Activated CD4-positive, alpha-beta memory T cell treated with anti-CD3 and anti-CD28 coated beads, Interleukin-2, amount 10 ng/mL, durations not matched to agents 7 days and 5 days (primary cell): ENCODE measurements at places on chromosomes 3 and 15. TPM values are rescaled to one million over a fixed set of nuclear protein-coding genes. Genes with fewer than 3 reads are reported as not detected.

DNA sequence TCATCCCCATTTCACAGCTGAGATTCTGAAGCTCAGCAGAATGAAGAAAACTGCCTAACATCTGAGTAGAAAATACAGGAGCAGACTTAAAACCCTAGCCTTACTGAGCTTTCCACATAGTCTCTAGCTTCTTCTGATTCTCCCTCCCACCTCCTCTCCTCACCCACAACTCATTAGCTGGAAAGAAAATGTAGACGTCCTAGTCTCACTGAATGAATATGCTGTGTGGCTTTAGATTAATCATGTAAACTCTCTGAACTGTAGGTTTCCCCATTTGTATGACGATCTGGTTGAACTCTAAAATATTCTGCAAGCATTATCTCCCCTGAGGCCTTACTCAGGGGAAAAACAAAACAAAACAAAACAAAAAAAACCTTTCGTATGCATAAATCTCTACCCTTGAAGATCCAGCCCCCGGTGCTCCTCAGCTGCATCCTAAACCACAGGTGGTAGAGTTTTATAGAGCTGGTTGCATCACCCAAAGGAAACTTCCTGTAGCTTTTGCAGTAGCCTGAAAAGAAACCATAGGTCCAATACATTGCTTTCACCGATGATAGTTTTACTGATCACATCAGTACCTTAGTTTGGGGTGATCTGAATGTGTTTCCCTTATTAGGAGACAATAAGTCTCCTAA is 40.6 kb downstream of the FOXB1 start:
- H3K4me1 ChIP-seq = peaks cover 25% of the 10 kb centered on the region
- H3K27ac ChIP-seq = peak overlapping the region; percentile 75
- peaks cover 5% of the 10 kb centered on the region for H3K36me3 ChIP-seq
- H3K27me3 ChIP-seq = peaks cover 7% of the 10 kb centered on the region
- peak; percentile 55 for DNase-seq

- peaks cover 22% of the 10 kb centered on the region for H3K4me1 ChIP-seq
- peak overlapping the region; percentile 82 for H3K27ac ChIP-seq
These were observed 27.4 kb upstream of the HDAC11 start for GRCh38 chr3:13452490-13453335.

- no peak for DNase-seq
- no peak overlapping the region for H3K4me3 ChIP-seq
- peaks cover 7% of the 10 kb centered on the region for H3K27me3 ChIP-seq
- H3K27ac ChIP-seq = no peak overlapping the region
- no peaks in the 10 kb centered on the region for H3K4me1 ChIP-seq
These were observed 35.7 kb downstream of the MECOM start for GRCh38 chr3:169627789-169628188.

- no peaks in the 10 kb centered on the region for H3K36me3 ChIP-seq
- no peaks in the 10 kb centered on the region for H3K27me3 ChIP-seq
- no peak for DNase-seq
- no peak overlapping the region for H3K27ac ChIP-seq
- H3K4me3 ChIP-seq = no peak overlapping the region
These were observed 36.6 kb downstream of the SPSB4 start for GRCh38 chr3:141087778-141088130.

DNA sequence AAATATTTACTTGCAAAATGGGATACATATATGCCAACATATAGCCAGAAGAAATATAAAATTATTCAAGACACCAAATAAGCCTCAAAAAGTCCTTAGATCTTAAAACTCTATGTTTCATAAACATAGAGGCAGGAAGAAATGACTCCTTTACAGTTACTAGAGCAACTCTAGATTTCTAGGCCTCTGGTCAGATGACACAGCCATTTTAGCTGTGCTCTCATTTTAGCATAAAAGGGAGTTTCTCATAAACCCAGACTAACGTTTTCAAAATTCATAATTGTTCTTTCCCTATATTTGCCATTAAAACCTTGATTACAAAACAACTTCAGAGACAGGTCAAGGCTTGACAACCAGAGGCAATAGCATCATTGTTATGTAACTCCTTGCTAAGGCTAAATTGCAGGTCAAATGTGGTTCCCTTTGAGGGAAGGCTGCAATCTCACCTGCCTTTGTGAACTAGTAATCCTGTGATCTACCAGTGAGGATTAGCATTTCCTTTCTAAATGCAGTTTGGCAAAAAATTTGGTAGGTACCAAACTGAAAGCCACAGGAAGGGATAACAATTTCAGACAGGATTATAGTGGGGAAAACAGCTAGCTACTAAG is 8.2 kb downstream of the THOC7 start:
- DNase-seq = no peak
- peak overlapping the region; percentile 58 for H3K27ac ChIP-seq
- peaks cover 15% of the 10 kb centered on the region for H3K4me1 ChIP-seq
- no peak overlapping the region for H3K4me3 ChIP-seq
- H3K36me3 ChIP-seq = peaks cover 20% of the 10 kb centered on the region

DNA sequence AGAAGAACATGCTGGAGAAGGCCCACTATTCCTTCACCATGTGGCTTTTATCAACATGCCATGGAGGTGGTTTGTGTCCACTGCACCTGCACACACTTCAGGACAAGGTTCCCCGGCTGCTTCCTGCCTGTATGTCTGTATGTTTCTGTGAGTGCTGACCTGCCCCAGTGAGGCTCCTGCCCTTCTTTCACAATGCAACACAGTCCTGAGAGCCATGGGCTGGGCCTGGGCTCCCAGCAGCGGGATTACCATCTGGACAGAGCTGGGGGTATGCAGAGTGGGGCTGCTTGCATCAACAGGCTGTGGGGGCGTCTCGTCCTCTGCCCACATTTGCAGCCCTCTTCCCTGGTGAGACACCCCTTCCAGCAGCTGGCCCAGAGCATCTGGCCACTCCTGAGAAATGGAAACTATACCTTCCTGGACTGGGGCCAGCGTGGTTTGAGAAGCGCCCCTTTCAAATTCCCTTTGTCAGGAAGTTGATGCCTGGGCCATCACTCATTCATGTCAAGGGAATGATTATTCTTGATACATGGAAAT is 29.3 kb upstream of the C15orf39 start:
- H3K27me3 ChIP-seq = peaks cover 14% of the 10 kb centered on the region
- peaks cover 55% of the 10 kb centered on the region for H3K4me1 ChIP-seq
- H3K4me3 ChIP-seq = no peak overlapping the region
- DNase-seq = no peak

- H3K4me1 ChIP-seq = peaks cover 4% of the 10 kb centered on the region
- H3K27ac ChIP-seq = no peak overlapping the region
- no peak for DNase-seq
- H3K27me3 ChIP-seq = peaks cover 74% of the 10 kb centered on the region
These were observed 27.7 kb downstream of the HES1 start for GRCh38 chr3:194163697-194164096.

DNA sequence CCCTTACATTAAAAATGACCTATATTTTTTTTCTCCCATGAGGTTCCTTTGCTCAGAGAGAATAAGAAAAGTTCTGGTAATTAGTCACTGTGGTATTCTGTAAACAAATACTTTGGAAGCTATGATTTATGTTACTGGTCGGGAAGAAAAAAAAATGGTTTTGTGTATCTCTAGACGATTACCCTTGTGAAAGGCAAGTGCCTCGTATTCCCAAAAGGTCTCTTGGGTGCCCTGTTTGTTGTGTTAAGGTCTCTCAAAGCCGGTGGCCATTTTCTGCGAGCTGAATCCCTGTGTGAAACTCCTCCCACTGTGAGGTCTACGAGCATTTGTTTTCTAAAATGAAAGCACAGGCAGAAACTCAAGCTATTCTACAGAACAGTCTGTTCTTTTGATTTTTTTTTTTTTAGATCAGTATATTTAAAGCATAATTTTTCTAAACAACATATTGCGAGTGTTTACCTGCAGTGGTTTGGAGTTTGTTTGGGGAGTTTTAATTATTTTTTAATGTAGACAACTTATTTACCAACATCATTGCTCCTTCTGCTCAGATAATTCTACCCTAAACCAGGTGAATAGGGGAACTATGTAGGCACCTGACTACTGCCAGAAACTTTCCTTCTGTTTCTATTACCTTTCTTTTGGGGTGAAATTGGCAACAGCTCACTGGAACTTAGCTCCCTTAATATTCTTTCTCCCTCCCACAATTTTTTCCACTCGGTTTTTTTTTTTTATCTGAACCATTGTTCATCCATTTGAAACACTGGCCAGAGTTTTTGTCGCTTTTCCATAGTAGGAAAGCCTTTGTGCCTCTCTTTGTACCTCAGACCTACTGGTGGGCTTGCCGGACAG is 44.0 kb downstream of the ZBTB38 start:
- peaks cover 58% of the 10 kb centered on the region for H3K36me3 ChIP-seq
- DNase-seq = peak; percentile 69
- peaks cover 72% of the 10 kb centered on the region for H3K4me1 ChIP-seq
- no peaks in the 10 kb centered on the region for H3K27me3 ChIP-seq
- peak overlapping the region; percentile 99 for H3K27ac ChIP-seq

GRCh38 chr3:42080453-42080872 is 10.7 kb upstream of the TRAK1 start:
- no peak for DNase-seq
- peak overlapping the region; percentile 75 for H3K27ac ChIP-seq
- H3K27me3 ChIP-seq = no peaks in the 10 kb centered on the region
- peaks cover 53% of the 10 kb centered on the region for H3K4me1 ChIP-seq
- peaks cover 12% of the 10 kb centered on the region for H3K36me3 ChIP-seq

- no peaks in the 10 kb centered on the region for H3K36me3 ChIP-seq
- peaks cover 4% of the 10 kb centered on the region for H3K27me3 ChIP-seq
- H3K4me1 ChIP-seq = no peaks in the 10 kb centered on the region
- H3K27ac ChIP-seq = no peak overlapping the region
- no peak overlapping the region for H3K4me3 ChIP-seq
These were observed 230.9 kb upstream of the RORA start for GRCh38 chr15:61459785-61460707.

DNA sequence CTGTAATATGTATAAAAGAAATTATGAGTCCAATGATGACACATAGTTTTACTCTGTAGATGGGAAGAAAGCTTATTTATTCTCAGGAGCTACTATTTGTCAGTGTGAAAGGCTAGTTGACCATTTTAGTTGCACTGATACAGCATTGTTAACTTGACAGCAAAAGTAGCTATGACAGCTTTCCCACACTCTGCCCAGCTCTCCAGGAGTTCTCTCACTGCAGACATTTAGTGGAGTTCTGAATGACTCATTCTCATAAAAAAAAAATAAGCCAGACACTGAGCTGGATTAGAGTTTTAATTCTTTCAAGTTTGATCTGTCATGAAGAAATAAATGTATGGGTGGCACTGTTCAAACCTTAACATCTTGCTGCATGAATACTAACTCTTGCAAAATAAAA is 77.2 kb upstream of the CFAP20DC start:
- no peaks in the 10 kb centered on the region for H3K4me1 ChIP-seq
- no peaks in the 10 kb centered on the region for H3K27me3 ChIP-seq
- H3K27ac ChIP-seq = no peak overlapping the region
- no peak overlapping the region for H3K4me3 ChIP-seq
- H3K36me3 ChIP-seq = no peaks in the 10 kb centered on the region

GRCh38 chr15:40936709-40937666 is 7.8 kb downstream of the DLL4 start:
- no peak overlapping the region for H3K27ac ChIP-seq
- H3K4me3 ChIP-seq = no peak overlapping the region
- H3K36me3 ChIP-seq = no peaks in the 10 kb centered on the region
- H3K4me1 ChIP-seq = peaks cover 12% of the 10 kb centered on the region
- DNase-seq = no peak

DNA sequence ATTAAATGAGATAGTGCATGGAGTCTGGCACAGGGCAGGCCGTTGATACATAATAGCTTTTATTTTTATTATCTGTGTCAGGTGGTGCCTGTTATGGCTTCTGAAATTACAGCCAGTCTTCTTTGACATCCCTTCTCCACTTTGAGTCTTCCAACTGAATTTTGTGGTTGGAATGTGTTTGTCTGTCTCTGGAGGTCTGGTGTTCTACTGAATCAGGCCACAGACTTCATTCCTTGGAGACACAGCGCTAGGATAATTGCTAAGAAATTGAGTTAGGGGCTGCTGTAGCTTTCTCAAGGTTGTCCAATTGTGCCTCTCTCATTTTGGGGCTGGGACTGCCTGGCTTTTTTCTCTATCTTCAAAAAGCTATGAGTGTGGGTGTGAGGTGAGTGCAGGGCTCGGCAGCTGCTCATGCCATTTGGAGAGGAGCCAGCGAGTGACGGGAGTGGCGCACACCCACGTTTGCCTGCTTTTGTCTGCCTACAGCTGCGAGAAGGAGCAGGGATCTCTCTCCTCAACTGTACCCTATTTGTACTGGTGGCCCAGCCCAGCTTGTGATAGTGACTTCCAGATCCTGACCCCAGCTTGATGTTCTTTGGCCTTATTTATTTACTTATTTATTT is 49.8 kb upstream of the SYN2 start:
- no peaks in the 10 kb centered on the region for H3K4me1 ChIP-seq
- DNase-seq = no peak
- no peak overlapping the region for H3K4me3 ChIP-seq

DNA sequence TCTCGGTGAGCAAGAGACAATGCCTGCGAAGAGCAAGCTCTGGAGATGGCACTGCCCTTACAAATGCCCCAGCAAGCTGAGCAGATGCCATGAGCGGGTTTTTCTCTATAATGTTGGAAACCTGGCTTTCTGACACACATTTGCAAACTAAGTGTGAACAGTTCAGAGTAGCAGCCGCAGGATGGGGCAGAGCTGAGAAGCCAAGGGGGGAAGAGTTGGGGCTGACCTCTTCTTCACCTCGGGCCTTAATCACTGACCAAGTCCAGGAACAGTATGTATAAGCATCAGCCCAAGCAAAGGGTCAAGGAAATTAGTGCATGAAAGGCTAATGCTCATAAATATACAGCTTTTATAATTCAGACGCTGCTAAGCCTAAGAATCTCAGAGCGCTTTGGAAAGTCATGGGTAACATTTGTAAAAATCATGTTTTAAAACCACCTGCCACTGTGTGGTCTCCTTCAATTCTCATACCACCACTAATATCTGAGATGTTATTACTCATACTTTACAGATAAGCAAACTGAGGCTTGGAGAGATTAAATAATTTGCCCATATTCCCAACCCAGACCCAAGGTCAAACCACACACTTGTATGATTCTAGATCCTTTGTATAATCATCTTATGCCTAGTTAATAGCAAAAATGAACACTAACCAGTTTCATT is 603.4 kb downstream of the FOXP1 start:
- H3K4me1 ChIP-seq = peaks cover 52% of the 10 kb centered on the region
- no peak for DNase-seq
- no peak overlapping the region for H3K4me3 ChIP-seq
- H3K36me3 ChIP-seq = peaks cover 80% of the 10 kb centered on the region
- no peaks in the 10 kb centered on the region for H3K27me3 ChIP-seq
- peak overlapping the region; percentile 73 for H3K27ac ChIP-seq

GRCh38 chr3:105448338-105448982 is 81.8 kb downstream of the ALCAM start:
- no peak overlapping the region for H3K27ac ChIP-seq
- DNase-seq = no peak
- no peaks in the 10 kb centered on the region for H3K36me3 ChIP-seq
- H3K4me1 ChIP-seq = no peaks in the 10 kb centered on the region

- H3K4me1 ChIP-seq = no peaks in the 10 kb centered on the region
- no peak overlapping the region for H3K4me3 ChIP-seq
- no peaks in the 10 kb centered on the region for H3K36me3 ChIP-seq
- H3K27me3 ChIP-seq = peaks cover 18% of the 10 kb centered on the region
These were observed 12.1 kb upstream of the GATA2 start for GRCh38 chr3:128504963-128505730.

Gene IFT122
- total RNA-seq = 22.8 TPM

Gene POU1F1
- total RNA-seq = not detected

Gene SCG5
- 3.1 TPM for total RNA-seq

Gene CADPS
- total RNA-seq = not detected

Gene ALPK3
- total RNA-seq = 0.20 TPM

Gene ROBO2
- not detected for total RNA-seq

Gene WDR49
- not detected for total RNA-seq

Gene CLRN1
- not detected for total RNA-seq

Gene CILP
- not detected for total RNA-seq

Gene SLC22A13
- 0.25 TPM for total RNA-seq

Gene PAQR9
- total RNA-seq = not detected
